Endothelial cell (in vitro differentiated cells): ENCODE measurements at places on chromosomes 4 and X.

- DNase-seq, result no peak
These were observed 61.1 kb upstream of the RBMX start for GRCh38 chrX:136941396-136942337.

DNA sequence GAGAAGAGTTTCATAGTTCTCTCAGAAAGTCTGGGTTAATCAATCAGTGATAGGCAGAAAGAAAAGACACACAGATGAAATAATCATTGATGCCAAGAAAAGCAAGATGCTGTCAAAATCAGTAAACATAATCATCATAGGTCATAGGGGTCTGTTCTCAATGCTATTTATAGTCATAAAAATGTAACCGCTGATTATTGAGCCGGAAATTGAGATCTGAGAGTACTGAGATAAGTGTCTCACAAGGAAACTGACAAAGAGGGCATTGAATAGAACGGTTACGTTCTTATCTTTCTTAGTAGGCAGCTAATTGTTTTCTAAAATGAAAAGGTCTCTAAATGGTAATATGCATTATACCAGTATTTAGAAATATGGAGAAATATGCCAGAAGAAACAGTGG, 1686.1 kb upstream of the AGA start:
- no peak for DNase-seq

GRCh38 chrX:134181275-134181660, 55.7 kb upstream of the CCDC160 start:
- no peak for DNase-seq

GRCh38 chr4:169418846-169419245, 148.1 kb upstream of the SH3RF1 start:
- no peak for DNase-seq

DNA sequence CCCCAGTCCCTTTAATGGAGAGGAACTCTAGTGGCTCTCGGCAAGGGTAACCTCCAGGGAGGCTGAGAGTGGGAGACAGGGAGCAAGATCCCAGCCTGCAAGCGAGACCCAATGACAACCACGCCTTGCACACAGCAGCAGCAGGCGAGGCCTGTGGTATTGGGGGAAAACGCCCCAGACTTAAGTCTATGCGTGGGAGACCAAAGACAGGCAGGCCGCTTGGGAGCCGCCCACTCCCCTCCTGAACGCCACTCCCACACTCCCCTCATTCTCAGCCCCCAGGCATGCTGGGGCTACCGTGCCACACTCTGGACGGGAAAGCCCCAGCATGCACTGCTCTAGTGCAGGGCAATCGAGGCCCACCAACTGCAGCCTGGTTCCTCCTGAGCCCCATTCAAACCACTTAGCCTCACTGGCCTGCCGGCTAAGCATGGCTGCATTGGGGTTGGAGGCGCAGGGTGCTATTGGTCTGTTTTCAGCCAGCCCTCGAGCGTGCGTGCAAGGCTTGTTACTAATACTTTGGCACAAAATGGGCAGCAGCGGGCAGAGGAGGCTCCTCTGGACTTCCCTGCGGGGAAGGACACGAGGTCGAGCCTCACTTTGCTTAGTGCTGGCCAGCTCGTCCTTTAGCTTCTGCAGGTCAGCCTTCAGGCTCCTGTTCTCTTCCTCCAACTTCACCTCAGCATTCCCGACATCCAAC, 14.8 kb downstream of the SLC6A8 start:
- DNase-seq, result no peak

- no peak for DNase-seq
These were observed 223.0 kb upstream of the GATB start for GRCh38 chr4:151983854-151984253.

- no peak for DNase-seq
These were observed 470.5 kb downstream of the PCDH7 start for GRCh38 chr4:31190671-31191070.

DNA sequence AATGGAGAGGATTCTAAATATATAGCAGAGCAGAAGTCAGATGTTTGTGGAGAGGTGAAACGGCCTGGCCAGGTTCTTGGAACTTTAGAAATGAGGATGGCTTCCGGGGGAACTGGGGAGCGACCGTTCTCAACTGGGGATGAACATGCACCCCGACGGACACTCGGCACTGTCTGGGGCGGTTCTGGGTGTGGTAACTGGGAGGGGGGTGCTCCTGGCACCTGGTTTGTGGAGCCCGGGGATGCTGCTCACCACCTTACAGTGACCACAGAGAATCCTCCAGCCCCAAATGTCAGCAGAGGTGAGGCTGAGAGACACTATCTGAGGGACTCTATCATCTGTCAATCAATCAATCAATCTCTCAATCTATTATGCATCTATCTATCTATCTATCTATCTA, 69.0 kb upstream of the PPP2R3B start:
- no peak for DNase-seq

DNA sequence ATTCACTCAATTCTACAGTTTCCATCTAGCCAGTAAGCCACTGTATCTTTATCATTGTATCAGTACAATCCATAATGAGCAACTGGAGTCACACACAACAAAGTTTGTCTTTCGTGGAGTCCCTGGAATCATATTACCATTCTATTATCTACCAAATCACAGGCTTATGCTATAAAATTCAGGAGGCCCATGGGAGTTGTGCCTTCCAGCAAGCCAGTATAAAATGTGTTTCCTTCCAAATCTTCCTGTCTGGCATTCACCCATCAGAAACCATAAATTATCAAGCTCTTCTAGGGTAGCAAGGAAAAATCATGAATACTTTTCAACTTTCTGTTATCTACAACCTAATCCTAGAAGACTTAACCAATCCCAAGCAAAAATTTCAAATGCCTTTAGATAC, 1383.3 kb upstream of the PCDH7 start:
- DNase-seq, result no peak

GRCh38 chr4:63528256-63528991, 880.8 kb downstream of the TECRL start:
- DNase-seq, result no peak

DNA sequence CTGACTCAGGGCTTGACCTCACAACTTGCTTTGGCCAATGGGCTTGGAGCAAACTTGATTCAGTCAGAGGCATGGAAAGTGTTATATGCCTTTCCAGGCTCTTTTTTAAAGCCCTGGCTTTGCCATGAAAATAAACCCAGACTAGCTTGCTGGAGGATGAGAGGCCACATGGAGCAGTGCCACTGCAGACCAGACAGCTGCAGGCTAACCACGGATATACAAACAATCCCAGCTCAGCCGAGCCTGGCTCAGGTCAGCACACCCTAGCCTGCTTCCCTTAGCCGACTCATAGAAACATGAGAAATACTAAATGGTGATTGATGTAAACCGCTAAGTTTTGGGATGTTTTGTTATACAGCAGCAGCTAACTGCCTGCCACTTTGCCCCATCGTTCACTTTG, 345.1 kb downstream of the ARHGAP10 start:
- DNase-seq, result no peak

DNA sequence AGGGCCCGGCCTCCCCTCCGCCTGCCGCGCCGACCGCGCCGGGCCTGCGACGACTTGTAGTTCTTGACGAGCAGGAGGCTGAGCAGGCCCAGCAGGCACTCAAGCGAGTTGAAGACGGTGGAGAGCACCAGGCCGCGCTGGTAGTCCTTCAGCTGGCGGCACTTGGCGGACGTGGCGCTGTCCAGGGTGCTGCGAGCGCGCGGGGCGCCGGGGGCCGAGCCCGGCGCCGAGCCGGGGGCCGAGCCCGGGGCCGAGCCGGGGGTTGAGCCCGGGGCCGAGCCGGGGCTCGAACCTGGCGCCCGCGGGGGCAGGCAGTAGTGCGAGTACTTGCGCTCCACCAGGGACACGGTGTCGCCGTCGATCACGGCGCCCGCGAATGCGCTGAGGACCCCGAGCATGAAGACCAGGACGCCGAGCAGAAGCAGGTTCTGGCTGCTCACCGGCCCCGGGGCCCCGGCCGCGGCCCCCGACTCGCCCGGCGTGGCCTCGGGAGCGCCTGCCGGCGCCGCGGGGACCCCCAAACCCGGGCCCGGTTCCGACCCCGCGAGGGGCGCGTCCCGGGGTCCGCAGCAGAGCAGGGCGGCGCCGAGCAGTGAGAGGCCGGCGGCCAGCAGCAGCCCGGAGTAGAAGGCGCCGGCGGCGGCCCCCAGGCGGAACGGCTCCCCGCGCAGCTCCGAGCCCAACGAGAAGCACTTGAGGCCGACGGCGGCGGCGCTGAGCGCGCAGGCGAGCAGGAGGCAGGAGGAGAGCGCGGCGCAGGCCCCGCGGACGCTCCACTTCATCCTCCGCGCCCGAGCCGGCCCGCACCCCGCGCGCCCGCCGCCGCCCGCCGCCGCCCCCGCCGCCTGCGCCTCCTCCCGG, 584 bp downstream of the TMEM271 start:
- DNase-seq, result peak; percentile 74

DNA sequence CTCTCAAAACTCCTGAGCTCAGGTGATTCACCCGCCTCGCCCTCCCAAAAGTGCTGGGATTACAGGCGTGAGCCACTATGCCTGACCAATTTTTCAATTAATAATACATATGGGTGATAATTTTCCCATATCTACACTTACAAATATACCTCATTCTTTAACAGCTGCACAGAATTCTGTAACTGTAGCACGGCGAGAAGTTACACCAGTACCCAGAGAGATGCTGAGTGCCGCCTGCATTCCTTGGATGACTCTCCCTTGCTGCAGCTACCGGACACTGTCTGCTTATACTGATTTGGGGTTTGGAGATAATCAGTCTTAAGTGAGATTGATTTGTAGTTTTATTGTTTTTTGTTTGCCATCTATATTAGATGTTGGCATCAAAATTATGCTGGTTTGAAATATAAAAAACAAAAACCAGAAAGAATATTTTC, 5.8 kb downstream of the TIFA start:
- DNase-seq, result no peak

DNA sequence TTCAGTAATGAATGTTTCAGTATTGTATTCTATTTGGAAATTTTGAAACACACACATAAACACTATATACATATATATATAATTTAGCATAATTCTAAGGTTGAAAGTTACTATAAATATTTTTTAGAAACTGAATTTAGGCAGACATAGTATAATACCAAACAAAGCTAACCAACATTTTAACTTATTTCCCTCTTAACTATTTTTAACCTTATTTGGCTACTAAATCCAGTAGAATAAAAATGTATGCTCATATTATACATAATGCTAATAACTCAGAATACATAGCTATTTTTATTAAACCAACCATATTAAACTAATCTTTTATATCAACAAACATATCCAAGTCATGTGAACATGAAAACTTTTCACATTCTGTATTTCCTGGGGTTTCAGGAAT, 563.6 kb downstream of the ADGRL3 start:
- no peak for DNase-seq

- DNase-seq, result no peak
These were observed 47.8 kb downstream of the SEPSECS start for GRCh38 chr4:25112366-25112994.

DNA sequence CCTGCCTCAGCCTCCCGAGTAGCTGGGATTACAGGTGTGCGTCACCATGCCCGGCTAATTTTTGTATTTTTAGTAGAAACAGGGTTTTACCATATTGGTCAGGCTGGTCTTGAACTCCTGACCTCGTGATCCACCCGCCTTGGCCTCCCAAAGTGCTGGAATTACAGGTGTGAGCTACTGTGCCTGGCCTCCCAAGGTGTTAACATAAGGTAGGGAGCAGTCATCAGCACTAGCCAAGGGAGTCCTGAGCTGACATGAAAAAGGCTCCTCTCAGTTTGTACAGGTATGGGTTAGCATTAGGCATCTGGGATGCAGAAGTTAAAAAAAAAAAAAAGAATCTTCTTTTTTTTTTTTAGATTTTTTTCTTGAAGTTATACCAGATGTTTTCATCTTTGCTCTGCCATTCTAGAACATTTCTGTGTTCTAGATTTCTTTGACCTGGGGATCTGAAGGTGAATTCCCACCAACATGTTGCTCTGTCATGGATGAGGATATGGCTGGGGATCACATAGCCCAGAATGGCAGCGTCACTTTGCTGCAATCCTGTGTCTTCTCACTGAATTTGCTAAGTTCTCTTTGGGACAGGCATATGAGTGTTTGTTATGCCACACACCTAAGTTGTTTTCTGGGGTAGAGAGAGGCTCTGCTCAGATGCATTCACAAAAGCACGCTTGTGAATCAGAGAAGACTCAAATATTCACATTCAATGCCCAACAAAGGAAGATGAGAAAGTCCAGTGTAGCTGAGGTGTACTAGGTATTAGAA, 24.4 kb upstream of the PLA2G12A start:
- DNase-seq, result no peak

DNA sequence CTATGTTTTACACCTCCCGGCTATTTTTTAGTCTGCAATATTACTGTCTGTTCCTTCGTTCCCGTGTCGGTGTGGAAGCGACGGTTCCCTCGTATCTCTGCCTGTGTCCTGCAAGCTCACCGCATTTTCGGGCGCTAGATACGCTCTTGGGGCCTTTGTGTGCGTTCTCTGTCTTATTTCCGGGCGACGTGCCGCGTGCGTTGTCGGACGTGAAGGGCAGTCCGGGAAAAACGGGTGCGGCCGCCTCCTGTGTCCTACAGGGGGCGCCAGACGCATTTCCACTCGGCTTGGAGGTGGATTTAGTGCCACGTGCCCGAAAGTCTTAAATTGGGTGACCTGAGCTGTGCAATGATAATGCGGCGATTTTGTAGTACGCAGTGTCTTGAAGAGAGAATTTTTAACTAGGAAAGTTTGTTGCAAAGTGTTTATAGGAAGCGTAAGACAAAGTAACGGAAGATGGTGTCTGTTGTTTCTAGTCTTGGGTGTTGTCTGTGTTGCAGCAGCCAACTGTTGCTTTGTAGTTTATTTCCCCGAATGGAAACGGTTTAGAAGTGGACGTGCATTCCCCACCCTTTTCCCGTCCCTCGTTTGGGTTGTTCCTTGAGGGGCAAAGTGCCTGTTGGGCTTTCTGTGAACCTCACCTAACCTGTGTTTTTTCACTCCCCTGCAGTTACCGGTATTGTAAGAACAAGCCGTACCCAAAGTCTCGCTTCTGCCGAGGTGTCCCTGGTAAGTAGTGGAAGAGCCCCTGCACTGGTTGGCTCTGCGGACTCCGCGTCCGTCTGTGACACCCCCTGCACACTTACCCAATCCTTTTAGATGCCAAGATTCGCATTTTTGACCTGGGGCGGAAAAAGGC, 720 bp downstream of the RPL10 start:
- peak; percentile 76 for DNase-seq

- no peak for DNase-seq
These were observed 113.6 kb upstream of the CBLL2 start for GRCh38 chrX:22159071-22159470.

- no peak for DNase-seq
These were observed 219.9 kb downstream of the SHOX start for GRCh38 chrX:850471-850916.

- DNase-seq, result no peak
These were observed 115.7 kb downstream of the NDST4 start for GRCh38 chr4:114997576-114998247.

GRCh38 chr4:168164045-168164444, 71.7 kb downstream of the ANXA10 start:
- no peak for DNase-seq

GRCh38 chr4:24382381-24382780, 202.0 kb downstream of the DHX15 start:
- DNase-seq, result no peak
